Esophagus muscularis mucosa (tissue), 4 donors: ENCODE measurements at places on chromosomes 4 and X. TPM values are rescaled to one million over a fixed set of nuclear protein-coding genes. Genes with fewer than 3 reads are reported as not detected.

DNA sequence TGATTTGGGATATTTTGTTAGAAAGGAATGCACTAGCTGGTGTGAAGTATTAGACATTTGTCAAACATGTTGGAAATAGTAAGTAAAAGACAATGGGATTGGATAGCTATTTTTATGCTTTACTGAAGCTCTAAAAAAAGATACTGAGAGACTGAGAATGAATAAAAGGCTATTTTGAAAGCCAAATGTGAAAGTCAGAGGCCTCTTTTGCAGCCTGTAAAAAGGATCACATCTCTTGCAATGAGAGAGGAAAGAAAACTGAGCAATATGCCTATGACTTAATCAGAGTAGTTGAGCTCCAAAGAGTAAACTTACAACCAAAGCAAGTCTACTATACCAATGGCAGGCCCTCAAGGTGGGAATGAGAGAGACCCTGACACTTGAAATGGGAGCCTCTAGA is 212.6 kb upstream of the LCORL start:
- DNase-seq, result no peak

DNA sequence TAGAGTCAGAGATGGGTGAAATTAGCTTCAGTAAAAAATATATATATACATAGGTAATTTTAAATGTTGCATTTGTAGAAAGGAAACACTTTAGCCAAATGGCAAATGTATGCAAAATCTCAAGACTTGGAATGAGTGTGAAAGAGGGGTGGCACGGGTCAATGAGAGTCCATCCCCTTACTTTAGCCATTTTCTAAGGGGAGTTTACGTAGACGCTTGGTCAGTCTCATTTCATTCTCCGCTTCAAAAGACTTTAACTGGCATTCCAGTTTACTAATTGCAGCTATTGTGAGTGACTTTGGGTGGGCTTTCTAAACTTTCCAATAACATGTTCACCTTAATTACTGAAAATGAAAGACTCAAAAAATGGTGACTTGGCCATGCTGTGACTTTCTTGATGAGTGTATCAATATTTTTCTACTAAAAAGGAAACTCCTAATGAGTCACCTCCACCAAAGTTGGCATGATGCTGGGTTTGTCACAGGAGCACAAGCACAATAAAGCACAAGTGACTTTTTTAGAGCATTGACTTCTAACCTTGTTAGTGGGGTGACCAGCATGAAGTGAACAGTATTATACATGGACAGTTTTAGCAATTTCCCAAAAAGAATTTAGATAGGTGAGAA is 356.0 kb upstream of the RASGEF1B start:
- DNase-seq, result no peak

Gene PGAM4
- total RNA-seq, result not detected

GRCh38 chrX:26649534-26649933 is 433.6 kb downstream of the MAGEB5 start:
- no peak for DNase-seq

Gene MTNR1A
- total RNA-seq, result not detected

- no peak for DNase-seq
Observed at GRCh38 chr4:160350944-160351343, 1248.1 kb downstream of the RAPGEF2 start.

GRCh38 chr4:184281231-184282139 is 63.8 kb upstream of the ENPP6 start:
- DNase-seq, result peak; percentile 37

Gene EXOC1L
- total RNA-seq, result not detected

Gene SPIN2A
- total RNA-seq, result 0.34 TPM

Gene MAGEA1
- not detected for total RNA-seq

- DNase-seq, result no peak
Observed at GRCh38 chr4:177128306-177128705, 181.4 kb upstream of the NEIL3 start.

GRCh38 chrX:39162322-39162735 is 361.1 kb downstream of the MID1IP1 start:
- DNase-seq, result no peak

DNA sequence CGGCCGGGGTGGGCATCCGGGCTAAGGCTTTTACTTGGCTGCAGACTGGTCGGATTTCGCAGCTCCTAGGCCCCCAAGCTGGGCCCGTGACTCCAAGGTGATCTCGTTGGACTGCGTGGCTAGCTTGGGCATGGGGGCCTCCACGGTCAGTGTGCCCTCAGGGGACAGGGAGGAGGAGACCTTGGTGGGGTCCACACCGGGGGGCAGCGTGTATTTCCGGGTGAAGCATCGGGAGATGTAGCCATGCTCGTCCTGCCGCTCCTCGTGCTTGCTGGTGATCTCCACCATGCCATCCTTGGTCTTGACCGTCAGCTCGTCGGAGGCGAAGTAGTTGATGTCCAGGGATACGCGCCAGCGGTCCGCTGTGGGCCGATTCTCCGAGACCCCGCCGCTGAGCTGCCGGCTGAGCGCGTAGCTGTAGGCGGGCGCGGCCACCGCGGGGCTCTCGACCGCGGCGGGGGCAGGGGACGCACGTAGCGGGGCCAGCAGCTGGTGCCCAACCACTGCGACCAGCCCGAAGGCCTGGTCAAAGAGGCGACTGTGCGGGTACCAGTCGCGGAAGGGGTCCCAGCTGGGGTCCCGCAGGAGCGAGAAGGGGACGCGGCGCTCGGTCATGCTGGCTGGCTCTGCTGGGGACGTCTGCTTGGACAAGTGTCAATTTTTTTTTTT is 881 bp upstream of the CACNA1F start:
- DNase-seq, result no peak

DNA sequence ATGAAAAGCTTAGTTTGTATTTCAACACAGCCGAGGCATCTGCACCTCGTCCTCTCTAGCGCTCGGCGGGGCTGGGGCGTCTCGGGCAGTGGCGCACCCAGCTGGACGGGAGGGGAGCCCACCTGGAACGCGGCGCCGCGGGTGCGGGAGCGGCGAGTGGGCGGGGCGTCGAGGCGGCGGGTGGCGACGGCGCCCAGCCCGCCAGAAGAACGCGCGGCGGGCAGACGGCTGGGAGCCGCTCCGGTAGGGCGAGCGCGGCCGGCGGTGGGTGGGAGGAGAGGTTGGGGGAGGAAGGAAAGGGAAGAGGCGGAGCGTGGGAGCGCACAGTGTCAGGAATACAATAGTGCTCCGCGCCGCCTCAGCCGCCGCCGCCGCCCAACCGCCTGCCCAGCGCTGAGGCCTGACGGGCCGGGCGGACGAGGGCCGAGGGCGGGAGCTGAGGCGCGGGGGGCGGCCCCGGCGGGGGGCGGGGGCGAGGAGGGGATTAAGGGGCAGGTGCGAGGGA is at the start of gene JADE3:
JADE3 (plus strand) TSS at position 324 of the 505 bp plus-strand sequence. CDS start 72,474 bp downstream, outside the sequence.
- peak; percentile 91 for DNase-seq

DNA sequence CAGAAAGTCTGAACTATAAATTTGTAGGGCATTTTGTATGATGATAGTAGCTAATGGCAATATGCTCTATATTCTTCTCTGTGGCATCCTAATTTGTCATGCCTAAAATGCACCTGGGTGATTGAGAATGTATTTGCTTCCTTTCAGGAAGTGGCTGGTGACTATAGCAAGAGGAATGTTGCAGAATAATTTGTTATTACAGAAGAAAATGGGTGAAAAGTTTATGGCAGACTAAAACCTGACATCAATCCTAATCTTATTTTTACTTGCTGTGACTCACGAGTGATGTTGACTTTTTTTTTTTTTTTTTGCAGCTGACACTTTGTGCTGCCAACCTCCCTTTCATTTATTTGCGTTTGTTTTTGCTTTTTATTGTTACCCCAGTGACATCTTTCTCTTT is 141.1 kb downstream of the MSL3 start:
- DNase-seq, result no peak

- DNase-seq, result no peak
Observed at GRCh38 chr4:52367282-52367830, 291.7 kb downstream of the USP46 start.

Gene EIF4E
- total RNA-seq, result 67.7 TPM

GRCh38 chr4:27040356-27040755 is 179.7 kb downstream of the STIM2 start:
- no peak for DNase-seq

Gene NUDT11
- 2.5 TPM for total RNA-seq

GRCh38 chr4:3071811-3072210 is 2.5 kb downstream of the HTT-AS start:
- no peak for DNase-seq

DNA sequence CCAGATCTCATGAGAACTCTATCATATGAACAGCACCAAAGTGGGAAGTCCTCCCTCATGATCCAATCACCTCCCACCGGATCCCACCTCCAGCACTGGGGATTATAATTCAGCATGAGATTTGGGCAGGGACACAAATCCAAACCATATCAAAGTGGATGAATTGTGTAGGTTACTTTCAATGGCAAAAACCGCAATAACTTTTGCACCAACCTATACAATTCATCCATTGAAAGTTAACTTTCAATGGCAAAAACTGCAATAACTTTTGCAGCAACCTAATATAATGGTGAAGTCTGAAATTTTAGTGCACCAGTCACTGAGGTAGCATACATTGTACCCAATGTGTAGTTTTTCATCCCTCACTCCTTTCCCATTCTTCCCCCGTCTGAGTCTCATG is 16.6 kb downstream of the STK32B start:
- DNase-seq, result peak; percentile 47

Gene SHROOM4
- total RNA-seq, result 11.5 TPM

DNA sequence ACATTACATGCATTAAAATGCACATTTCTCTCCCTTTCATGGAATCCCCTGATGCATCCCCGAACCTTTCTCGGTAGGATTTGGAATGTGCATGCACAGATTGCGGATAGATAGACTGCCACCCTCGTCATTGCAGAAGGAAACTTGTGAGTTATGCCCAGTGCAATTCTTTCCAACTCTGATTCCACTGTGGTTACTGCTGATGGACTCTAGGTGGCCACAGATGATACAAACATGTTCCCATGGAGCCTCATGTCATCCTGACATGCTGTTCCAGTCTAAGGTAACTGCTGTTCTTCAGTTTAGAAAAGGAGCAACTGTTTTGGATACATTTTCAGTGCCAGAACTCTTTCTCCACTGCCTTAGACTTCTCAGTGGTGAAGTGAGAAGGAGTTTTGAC is 9.1 kb upstream of the VCX3B start:
- DNase-seq, result no peak

DNA sequence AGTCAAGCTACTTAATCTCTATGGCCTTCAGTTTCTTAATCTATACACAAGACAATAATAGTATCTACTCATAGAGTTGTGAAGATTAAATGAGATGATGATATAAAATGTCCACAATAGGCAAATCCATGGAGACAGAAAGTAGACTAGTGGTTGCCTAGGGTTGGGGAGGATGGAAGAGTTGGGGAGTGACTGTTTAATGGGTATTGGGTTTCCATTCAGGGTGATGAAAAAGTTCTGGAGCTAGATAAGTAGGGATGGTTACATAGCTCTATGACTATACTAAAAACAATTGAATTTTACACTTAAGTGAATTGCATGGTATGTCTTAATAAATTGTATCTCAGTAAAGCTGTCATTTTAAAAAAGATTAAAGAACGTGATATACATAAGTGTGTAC is 35.7 kb downstream of the BCORL1 start:
- DNase-seq, result no peak

Gene TCEANC
- 3.8 TPM for total RNA-seq

- DNase-seq, result no peak
Observed at GRCh38 chr4:153418558-153418957, 47.6 kb upstream of the TMEM131L start.

Gene RAB39B
- total RNA-seq, result 0.50 TPM

Gene ARX
- total RNA-seq, result not detected

DNA sequence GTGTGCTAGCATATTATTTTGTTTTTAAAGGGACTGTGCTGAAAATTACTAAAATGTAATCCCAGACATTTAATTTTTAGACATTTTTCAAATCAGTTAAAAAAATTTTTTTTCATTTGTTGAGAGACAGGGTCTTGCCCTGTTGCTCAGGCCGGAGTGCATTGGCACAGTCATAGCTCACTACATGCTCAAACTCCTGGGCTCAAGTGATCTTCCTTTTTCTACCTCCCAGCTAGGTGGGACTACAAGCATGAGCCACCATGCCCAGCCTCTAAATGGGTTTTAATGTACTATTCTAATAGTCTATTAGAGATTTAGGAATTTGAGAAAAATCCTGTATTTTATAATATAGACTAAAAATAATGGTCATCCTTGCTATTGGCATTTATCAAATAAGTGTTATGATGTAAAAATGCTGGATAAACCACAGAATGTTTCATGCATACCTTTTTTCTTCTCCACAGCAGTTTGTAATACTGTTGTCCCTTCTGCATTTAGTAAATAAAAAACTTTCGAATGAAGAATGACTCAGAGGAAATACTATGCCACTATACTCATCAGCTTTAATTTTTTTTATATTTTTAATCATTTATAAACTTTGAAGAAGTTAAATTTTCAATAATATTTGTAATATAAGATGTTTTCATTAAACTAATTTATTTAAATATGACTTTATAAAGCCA is 29.9 kb downstream of the CPEB2 start:
- DNase-seq, result no peak

- DNase-seq, result no peak
Observed at GRCh38 chr4:7539659-7540058, 104.9 kb upstream of the PSAPL1 start.

GRCh38 chrX:133983256-133983973 is 2.0 kb downstream of the GPC3 start:
- DNase-seq, result no peak

GRCh38 chr4:183757060-183757459 is 98.0 kb downstream of the TRAPPC11 start:
- no peak for DNase-seq

- DNase-seq, result no peak
Observed at GRCh38 chrX:16979226-16979625, 32.8 kb downstream of the REPS2 start.

Gene AP1S2
- total RNA-seq, result 142 TPM
